Fibroblast of upper back skin (primary cell): ENCODE measurements at places on chromosomes 5 and 9.

- DNase-seq = peak; percentile 94
These were observed 117.4 kb upstream of the ELL2 start for GRCh38 chr5:96079075-96079474.

DNA sequence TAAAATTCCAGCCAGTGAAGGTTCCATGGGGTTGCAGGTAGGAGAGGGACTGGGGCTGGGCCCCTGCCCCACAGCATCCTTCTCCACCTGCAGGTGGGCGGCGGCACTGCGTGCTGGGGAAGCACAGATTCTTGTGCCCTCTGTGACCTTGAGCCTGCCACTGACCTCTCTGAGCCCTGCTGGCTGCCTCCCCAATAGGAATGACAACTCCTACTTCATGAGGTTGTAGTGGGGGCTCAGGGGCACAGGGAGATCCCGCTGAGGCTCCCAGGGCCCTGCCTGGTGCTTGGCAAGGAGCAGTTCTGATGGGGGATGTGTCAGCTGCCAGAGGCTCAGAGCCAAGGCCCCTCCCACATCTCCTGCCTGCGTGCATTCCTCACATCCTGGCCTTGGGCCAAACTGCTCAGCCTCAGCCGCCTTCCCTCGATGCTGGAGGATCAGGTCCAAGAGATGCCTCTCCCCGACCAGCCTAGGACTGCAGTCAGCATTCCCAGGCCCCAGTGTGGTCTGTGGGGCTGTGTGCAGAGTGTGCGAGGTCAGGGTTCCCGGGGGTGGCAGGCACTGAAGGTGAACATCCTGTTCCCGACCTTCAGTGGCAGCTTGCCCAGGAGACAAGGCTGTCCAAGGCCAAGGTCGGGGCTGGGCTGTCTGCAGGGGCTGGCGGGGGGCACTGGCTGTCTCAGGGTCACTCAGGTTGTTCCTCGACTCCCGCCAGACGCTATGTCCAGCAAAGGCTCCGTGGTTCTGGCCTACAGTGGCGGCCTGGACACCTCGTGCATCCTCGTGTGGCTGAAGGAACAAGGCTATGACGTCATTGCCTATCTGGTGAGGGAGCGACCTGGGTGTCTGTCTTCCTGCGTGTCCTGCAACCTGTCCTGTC lies 7.0 kb downstream of the ASS1 start:
- DNase-seq = peak; percentile 97

DNA sequence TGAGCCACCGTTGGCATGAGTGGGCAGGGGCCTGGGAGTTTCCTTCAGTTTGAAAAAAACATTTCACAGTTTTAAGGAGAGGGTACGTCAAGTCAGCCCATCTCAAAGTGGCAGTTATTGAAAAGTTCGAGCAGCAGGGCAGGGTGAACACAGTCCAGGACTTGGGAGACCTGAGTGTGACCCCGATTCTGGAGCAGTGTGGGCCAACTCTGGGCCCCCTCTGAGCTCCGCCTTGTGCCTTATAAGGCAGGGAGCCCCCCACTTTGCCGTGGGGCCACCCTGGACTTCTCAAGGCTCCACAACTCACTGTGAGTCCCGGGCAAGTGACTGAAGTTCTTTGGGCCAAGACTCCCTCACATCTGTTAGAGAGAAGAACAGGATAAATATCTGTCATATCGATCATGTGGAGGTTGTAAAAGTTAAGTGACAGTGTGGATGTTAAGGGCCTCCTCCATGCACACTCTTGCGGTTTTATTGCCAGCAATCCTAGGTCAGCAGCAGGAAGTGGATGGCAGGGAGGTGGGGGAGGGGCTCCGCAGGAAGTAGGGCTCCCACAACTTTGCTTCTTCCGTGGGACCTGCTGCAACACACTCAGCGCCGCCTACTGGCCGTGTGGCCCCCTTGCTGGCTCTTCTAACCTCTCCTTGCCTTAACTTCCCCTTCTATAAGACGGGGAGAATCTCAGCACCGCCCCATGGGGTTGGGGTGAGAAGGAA lies 38.4 kb downstream of the HRH2 start:
- DNase-seq = peak; percentile 8

- no peak for DNase-seq
These were observed 10.6 kb downstream of the ACSL6 start for GRCh38 chr5:132000677-132001453.

DNA sequence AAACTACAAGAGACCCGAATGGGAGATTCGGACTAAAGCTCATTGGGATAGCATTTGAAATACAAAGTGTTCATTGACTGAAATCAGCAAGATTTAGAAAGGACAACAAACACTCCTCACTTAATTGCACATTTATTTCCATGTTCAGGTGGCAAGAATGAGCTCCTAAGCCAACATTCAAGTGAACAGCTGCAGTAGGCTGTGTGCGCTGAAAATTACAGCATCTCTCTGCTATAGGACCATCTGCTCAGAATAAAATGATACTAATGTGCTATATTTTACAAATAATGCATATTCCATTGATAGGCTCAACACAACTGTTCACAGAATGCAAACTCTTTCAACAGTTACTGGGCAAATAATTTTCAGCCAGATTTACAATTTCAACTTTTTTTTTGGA lies 61.8 kb downstream of the ELAVL2 start:
- DNase-seq = no peak

GRCh38 chr5:156245895-156246294 lies 81.1 kb upstream of the SGCD start:
- DNase-seq = no peak
